ENCODE measurements at places on chromosomes 5 and 9. TPM values are rescaled to one million over a fixed set of nuclear protein-coding genes. Genes with fewer than 3 reads are reported as not detected.

Gene KIAA0825
- polyA plus RNA-seq = 1.3 TPM

Gene SLC36A1
- 21.2 TPM for polyA plus RNA-seq

Gene PCA3
- not detected for polyA plus RNA-seq

Gene RHOBTB3
- 320 TPM for polyA plus RNA-seq

Gene C9
- polyA plus RNA-seq = not detected

Gene CSF1R
- polyA plus RNA-seq = 0.29 TPM

Gene ALAD
- 9.5 TPM for polyA plus RNA-seq

Gene CHD1
- polyA plus RNA-seq = 6.5 TPM

Gene CENPK
- 7.1 TPM for polyA plus RNA-seq

Gene SPATA31D4
- polyA plus RNA-seq = not detected

Gene SH3GL2
- 1.7 TPM for polyA plus RNA-seq

Gene FRMD3
- 0.15 TPM for polyA plus RNA-seq

Gene SPOUT1
- 45.8 TPM for polyA plus RNA-seq

Gene ANKRD18B
- 0.74 TPM for polyA plus RNA-seq

Gene TRIM36
- polyA plus RNA-seq = 0.15 TPM

Measured in BJ (cell line).